Bronchial smooth muscle cell (primary cell): ENCODE measurements at places on chromosomes 1 and 21. TPM values are rescaled to one million over a fixed set of nuclear protein-coding genes. Genes with fewer than 3 reads are reported as not detected.

The LRRC53 gene
- total RNA-seq, result not detected in 2 replicates

The MYBPH gene
- total RNA-seq, result 0.16 and 0.26 TPM in 2 replicates

The KRTAP6-1 gene
- total RNA-seq, result not detected in 2 replicates

The SERBP1 gene
- 160 and 174 TPM in 2 replicates for total RNA-seq

The S100A7 gene
- total RNA-seq, result not detected in 2 replicates
